Smooth muscle cell of the brain vasculature (primary cell): ENCODE measurements at places on chromosomes 7 and 10.

DNA sequence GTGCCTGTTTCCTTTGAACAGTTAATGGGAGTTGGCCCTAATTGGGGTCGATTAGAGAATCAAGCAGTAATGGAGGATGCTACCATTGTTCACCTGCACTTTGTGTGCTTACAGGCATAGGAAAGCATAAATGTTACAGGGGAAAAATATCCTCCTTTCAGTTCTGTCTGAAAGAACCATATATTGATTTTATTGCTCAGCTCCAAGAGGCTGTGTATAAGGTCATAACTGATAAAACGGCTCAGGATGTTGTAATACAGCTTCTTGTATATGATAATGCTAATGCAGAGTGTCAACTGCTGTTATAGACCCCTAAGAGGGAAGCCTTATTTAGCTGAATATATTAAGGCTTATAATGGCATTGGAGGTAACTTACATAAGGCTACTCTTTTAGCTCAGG, 32.9 kb upstream of the AKR1C2 start:
- DNase-seq = no peak

DNA sequence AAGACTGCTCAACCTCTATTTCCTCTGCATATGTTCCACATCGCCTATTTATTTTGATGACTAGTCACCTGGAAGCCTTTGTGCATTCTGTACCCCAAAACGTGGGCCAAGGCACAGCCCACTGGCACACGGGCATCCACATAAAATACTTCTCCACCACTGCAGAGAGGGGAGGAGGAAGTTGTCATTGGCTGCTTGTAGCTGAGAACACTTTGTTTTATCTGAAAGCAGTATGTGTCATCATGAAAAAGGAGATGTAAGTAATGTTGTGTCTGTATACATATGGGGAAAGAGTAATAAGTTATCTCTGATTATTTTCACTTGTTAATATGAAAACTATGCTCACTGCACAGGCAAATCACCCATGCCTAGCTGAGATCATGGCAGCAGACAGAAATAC, 48.2 kb upstream of the AMPH start:
- no peak for DNase-seq

DNA sequence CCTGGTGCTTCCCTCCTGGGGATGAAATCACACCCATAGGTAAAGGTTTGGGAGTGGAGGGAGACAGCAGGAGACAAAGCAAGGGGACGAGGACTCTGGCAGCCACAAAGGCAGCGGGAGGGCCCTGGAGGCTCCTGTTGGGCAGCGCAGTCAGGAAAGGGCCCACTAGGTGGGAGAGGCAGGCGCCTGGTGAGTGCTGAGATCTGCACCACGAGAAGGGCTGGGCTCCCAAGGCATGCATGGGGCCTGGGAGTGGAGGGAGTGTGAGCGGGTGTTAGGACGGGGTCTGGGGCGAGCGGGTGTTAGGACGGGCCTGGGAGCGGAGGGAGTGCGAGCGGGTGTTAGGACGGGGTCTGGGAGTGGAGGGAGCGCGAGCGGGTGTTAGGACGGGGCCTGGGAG, 13.0 kb downstream of the GET4 start:
- no peak for DNase-seq

DNA sequence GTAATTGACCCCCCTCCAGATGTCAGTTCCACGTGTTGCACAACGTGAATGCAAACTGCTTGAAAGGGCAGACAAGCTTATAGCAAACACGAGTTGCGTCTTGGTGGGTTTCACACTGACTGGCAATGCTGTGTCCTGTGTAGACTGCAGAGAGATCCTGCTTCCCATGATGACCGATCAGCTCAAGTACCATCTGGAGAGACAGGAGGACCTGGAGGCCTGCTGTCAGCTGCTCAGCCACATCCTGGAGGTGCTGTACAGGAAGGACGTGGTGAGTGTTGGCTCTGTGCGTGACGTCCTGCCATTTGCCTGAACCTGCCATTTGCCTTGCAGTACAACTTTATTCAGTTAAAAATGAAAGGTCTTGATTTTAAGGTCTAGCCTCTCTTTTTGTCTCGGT, 71.1 kb downstream of the INSYN2A start:
- DNase-seq = no peak

DNA sequence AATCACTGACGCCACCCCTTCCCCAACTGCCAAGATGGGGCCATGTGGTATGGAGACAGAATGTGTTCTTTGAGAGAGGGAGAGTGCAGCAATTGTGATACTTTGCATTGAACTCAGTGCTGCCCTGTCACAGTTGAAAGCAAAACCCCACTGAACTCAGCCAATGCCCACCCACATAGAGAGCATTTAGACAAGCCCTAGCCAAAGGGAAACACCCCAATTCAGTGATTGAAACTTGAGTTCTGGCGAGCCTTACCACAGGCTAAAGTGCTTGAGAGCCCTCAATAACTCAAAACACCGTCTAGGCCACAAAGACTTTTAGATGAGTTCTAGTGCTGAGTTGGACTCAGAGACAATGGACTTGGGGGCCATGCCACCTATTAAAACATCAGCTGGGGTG, 751.9 kb upstream of the POT1 start:
- DNase-seq = no peak

DNA sequence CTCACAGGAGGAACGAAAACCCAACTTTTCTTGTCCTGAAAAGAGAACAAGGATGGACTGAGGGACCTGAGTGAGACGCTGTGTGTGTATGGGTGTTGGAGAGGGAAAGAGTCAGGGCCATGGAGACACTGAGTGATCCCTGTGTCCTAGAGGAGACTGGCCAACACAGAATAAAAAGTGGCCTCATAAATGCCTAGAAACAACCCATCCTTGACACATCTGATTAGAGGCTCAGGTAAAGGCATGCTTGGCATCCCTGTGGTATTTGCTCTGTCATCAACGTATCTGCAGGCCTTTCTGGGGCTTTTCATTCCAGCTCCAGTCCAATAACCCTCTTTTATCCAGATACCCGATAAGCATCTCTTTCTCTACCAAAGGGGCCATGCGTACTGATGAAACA, 86.3 kb downstream of the FGFR2 start:
- no peak for DNase-seq

DNA sequence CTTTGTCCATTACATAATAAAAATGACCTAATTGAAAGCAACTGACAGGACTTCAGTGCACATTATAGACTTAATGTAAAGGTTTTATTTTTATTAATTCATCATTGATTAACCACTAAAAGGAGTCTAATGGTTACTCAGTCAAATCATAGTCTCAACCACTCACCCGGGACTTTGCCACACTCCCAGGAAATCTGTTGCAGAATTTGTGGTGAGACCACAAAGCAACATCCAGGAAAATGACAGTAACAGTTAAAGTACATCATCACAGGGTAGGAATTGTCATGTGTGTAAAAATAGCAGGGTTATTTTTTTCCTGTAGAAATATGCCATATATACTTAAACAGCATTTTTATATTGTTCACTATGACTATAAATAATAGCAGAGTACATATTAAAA, 6.3 kb upstream of the HGF start:
- no peak for DNase-seq
